ENCODE measurements at places on chromosomes 7 and 10. TPM values are rescaled to one million over a fixed set of nuclear protein-coding genes. Genes with fewer than 3 reads are reported as not detected.
A peak's percentile ranks its signal among the peaks of the same experiment; 100 is the strongest.

Gene INMT
- 0.84 TPM for total RNA-seq

Gene NDUFB8
- total RNA-seq = 189 TPM

Gene RAMP3
- 0.88 TPM for total RNA-seq

Gene SFTPA2
- total RNA-seq = not detected

DNA sequence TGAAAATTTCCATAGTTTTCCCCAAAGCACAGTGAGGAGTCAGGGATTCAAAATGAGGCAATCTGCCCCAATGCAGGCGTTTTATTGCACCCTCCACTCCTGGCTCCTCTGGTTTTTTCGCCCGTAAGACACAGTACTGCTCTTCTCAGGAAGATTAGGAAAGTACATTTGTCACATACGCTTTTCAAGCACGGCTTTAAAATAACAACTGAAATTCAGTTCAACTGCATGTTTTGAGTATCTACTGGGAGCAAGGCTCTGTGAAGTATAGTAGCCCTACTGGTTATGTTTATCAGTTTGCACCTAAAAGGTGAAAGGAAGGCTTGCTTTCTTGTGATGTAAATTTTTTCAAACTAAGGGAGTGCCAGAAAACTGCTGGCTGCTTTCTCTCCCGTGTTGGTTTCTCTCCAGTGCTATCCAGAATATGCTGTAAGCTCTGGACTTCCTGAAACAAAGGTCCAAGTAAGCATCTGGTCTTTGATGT is 1.9 kb upstream of the SGMS1 start:
- no peak for DNase-seq
- H3K27me3 ChIP-seq = no peaks in the 10 kb centered on the region
- peaks cover 5% of the 10 kb centered on the region for H3K4me1 ChIP-seq
- peak overlapping the region; percentile 97 for H3K27ac ChIP-seq

Gene GLCCI1
- 27.7 TPM for total RNA-seq

GRCh38 chr7:2326951-2327350 is 12.7 kb upstream of the SNX8 start:
- DNase-seq = no peak
- no peak overlapping the region for H3K27ac ChIP-seq
- no peaks in the 10 kb centered on the region for H3K27me3 ChIP-seq
- no peaks in the 10 kb centered on the region for H3K36me3 ChIP-seq
- H3K4me3 ChIP-seq = no peak overlapping the region
- H3K4me1 ChIP-seq = no peaks in the 10 kb centered on the region

DNA sequence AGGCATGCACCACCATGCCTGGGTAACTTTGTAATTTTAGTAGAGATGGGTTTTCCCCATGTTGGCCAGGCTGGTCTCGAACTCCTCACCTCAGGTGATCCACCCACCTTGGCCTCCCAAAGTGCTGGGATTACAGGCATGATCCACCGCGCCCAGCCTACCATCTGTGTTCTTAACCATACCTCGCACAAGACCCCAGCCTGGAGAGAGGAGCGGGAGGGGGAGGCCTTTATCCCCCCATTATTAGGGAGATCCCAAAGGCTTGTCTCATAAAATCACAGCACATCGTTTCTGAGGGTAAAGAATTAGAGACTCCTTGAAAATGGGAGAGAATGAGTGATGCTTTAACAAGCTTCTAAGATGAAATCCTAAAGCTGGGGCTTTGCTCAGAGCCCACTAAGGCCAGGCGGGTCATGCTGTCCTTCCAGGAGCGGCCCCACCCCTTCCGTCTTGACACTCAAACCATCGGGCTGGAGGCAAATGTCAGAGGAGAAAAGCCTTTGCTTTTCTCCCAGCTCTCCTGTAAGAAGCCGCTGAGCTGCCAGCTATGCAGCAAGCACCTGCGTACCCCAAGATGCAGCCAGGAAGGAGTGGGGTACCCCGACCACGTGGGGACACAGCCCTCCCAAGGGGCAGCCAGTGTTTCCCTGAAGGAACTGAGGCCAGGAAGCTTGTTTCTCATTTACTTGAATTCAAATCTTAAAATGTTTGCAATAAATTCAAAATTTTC is 339.7 kb downstream of the PTPRN2 start:
- no peak overlapping the region for H3K4me3 ChIP-seq
- no peaks in the 10 kb centered on the region for H3K36me3 ChIP-seq
- no peaks in the 10 kb centered on the region for H3K27me3 ChIP-seq
- H3K4me1 ChIP-seq = no peaks in the 10 kb centered on the region
- no peak for DNase-seq

GRCh38 chr7:132461032-132461592 is 115.2 kb downstream of the PLXNA4 start:
- no peak overlapping the region for H3K4me3 ChIP-seq
- no peaks in the 10 kb centered on the region for H3K27me3 ChIP-seq
- no peaks in the 10 kb centered on the region for H3K4me1 ChIP-seq
- no peak for DNase-seq
- H3K27ac ChIP-seq = no peak overlapping the region

Gene GPR146
- total RNA-seq = 1.8 TPM

Gene CALML5
- total RNA-seq = not detected

DNA sequence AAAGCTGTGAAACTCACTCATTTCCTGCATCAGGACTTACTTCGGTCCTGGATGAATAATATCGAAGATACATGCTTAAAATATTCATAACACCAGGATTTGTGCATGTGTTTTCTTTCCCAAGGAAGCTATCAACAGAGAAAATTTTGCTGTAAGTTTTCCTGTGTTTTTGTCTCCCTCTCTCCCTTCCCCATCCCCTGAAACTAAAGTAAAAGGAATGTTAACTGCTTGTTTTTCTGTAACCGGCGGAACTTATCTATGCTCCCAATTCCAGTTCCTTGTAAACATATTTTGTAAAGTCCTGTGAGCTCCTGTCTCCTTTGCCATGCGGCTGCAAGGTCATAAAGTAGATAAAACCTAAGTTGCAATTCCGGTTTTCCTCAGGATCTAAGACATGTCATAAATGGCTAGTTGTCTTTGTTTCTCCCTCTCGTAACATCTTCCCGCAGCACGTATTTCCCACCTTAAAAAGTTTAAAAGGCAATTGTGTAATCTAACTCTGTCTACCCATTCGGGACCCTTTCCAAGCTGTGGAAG is 79.0 kb upstream of the POM121L12 start:
- no peak overlapping the region for H3K27ac ChIP-seq
- no peaks in the 10 kb centered on the region for H3K36me3 ChIP-seq
- no peak overlapping the region for H3K4me3 ChIP-seq

Gene CYP26C1
- total RNA-seq = 0.21 TPM

Measured in H1 (cell line).